M059J (cell line): ENCODE measurements at places on chromosomes 5 and 9.
A peak's percentile ranks its signal among the peaks of the same experiment; 100 is the strongest.

DNA sequence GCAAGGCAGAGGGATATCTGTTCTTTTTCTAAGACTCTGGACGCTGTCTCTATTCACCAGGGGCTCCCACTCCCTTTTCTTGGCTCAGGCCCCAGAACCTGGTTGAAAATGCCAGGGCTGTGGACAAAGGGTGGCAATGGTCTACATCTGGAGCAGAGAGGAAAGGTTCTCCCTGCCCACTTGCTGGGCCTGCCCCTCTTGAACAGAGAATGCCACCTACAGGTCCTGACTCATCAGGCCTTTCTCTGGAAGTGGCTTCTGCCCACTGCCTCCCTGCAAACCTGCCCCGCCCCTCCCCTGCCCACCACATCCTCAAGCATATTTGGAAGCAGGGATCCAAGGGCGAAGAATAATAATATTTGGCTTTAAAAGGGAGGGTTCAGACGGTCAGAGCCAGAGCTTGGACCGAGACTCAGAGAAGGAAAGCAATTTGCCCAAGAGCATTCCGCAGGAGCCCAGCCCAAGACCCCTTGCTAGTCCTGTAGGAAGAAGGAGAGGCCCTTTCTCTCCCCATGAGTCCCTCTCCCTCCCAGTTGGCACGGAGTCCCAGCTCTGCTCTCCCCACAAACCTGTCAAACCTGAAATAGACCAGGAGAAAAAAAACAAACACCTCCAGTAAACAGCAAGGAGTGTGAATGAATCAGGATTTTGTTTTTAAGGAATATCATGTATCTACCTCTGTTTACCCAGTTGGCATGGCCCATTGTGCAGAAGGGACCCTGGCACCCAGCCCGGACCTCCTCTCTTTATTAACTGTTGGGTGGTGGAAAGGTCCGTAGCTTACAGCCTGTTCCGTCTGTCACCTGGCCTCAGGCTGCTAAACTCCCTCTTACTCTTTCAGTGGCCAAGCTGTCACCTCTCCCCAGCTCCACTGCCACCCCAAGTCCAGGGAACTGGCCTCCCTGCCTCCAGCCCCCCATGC lies 37.7 kb upstream of the STXBP1 start:
- DNase-seq, result peak; percentile 93

DNA sequence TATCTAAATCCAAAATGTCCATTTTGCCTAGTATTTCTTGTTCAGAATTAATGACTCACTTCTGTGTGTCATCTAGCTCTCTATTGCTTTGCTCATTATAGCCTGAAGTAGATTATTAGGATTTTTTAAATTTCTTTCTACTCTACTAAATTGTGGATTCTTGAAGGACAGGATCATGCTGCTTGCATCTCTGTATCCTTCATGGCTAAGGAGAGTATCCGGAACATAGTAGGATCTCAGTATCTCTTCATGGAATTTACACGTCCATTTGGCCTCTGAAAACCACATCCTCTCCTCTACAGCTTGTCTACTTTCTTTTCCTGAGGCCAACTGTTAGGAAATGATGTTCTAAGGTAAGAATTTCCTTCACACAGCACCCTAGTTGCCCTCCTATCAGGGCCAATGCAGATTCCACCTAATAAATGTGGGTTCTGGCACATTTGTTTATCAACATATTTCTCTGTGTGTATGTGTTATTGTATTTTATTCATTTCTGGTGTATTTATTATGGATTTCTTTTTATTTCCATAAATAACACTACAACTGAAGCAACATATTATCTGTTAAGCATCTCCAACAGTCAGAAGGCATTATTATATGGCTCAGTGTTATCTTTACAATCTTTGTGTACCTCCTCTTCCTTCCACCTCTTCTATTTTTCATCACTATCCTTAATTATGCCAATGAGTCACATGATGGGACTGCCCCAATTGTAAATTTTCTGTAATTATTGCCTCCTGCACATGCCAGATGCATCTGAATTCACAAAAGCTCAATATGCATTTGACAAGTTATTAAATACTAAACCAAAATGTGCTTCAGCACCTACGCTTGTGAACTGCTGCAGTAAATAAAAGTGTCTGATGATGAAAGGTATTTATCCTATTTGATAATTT lies 557.8 kb upstream of the TLE4 start:
- peak; percentile 93 for DNase-seq

GRCh38 chr5:33850100-33850594 lies 41.6 kb downstream of the ADAMTS12 start:
- peak; percentile 94 for DNase-seq

- DNase-seq, result no peak
Measured at GRCh38 chr9:37909326-37909725, 5.4 kb upstream of the SLC25A51 start.

GRCh38 chr5:111236995-111237394 lies 12.8 kb downstream of the CAMK4 start:
- DNase-seq, result no peak

- peak; percentile 94 for DNase-seq
Measured at GRCh38 chr9:81035171-81035570, 654.2 kb downstream of the TLE1 start.
